Naive thymus-derived CD4-positive, alpha-beta T cell (primary cell): ENCODE measurements at places on chromosomes 12 and 14.

- DNase-seq = no peak
- no peaks in the 10 kb centered on the region for H3K36me3 ChIP-seq
- no peak overlapping the region for H3K4me3 ChIP-seq
- H3K27me3 ChIP-seq = no peaks in the 10 kb centered on the region
- no peak overlapping the region for H3K27ac ChIP-seq
- H3K4me1 ChIP-seq = no peaks in the 10 kb centered on the region
Observed at GRCh38 chr12:26361964-26362363, 166.6 kb downstream of the SSPN start.

- no peak overlapping the region for H3K4me3 ChIP-seq
- no peak for DNase-seq
- no peak overlapping the region for H3K27ac ChIP-seq
Observed at GRCh38 chr14:99073431-99073830, 198.6 kb downstream of the BCL11B start.

- H3K27ac ChIP-seq = no peak overlapping the region
- no peak overlapping the region for H3K4me3 ChIP-seq
- H3K27me3 ChIP-seq = no peaks in the 10 kb centered on the region
- DNase-seq = no peak
Observed at GRCh38 chr14:101235335-101236103, 325.8 kb upstream of the DIO3 start.

- H3K27me3 ChIP-seq = no peaks in the 10 kb centered on the region
- H3K4me3 ChIP-seq = no peak overlapping the region
- H3K36me3 ChIP-seq = no peaks in the 10 kb centered on the region
- no peak overlapping the region for H3K27ac ChIP-seq
Observed at GRCh38 chr12:90741611-90742010, 213.4 kb downstream of the CCER1 start.

DNA sequence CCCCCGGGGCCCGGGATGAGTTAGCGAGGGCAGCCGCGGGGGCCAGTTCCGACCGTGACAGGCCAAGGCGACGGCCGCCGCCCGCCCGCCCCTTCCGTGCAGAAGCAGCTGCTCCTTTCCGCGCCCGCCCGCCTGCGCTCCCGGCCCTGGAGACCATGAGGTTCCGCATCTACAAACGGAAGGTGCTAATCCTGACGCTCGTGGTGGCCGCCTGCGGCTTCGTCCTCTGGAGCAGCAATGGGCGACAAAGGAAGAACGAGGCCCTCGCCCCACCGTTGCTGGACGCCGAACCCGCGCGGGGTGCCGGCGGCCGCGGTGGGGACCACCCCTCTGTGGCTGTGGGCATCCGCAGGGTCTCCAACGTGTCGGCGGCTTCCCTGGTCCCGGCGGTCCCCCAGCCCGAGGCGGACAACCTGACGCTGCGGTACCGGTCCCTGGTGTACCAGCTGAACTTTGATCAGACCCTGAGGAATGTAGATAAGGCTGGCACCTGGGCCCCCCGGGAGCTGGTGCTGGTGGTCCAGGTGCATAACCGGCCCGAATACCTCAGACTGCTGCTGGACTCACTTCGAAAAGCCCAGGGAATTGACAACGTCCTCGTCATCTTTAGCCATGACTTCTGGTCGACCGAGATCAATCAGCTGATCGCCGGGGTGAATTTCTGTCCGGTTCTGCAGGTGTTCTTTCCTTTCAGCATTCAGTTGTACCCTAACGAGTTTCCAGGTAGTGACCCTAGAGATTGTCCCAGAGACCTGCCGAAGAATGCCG, 699 bp downstream of the MGAT2 start:
- peak overlapping the region; percentile 97 for H3K27ac ChIP-seq
- H3K27me3 ChIP-seq = no peaks in the 10 kb centered on the region
- H3K4me1 ChIP-seq = peaks cover 42% of the 10 kb centered on the region
- H3K4me3 ChIP-seq = peak overlapping the region; percentile 98
- no peak for DNase-seq

- H3K4me3 ChIP-seq = no peak overlapping the region
- H3K4me1 ChIP-seq = peaks cover 17% of the 10 kb centered on the region
- no peaks in the 10 kb centered on the region for H3K36me3 ChIP-seq
- no peak overlapping the region for H3K27ac ChIP-seq
Observed at GRCh38 chr12:108295641-108296040, 43.5 kb downstream of the CMKLR1 start.

- no peak overlapping the region for H3K4me3 ChIP-seq
- no peaks in the 10 kb centered on the region for H3K27me3 ChIP-seq
- DNase-seq = no peak
- no peaks in the 10 kb centered on the region for H3K36me3 ChIP-seq
Observed at GRCh38 chr12:93164103-93164880, 213.4 kb upstream of the NUDT4 start.

DNA sequence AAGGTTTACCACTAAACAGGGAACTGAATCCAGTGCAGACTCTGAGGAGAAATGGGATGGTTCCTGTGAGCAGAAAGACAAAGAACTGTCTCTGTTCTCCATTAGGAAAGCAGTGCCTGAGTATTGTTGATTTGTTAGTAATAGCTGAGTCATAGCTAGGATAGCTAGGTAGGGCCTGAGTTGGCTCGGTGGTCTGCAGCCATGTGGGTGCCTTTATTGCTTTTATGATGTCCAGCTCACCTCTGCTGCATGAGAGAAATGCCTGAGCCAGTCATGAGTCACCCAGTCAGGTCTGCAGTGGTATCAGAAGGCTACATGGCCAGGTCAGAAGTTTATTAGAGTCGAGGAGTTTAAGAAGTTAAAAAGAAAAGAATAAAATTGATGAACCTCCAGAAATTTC, 24.2 kb downstream of the TRHDE start:
- no peak overlapping the region for H3K4me3 ChIP-seq
- no peak overlapping the region for H3K27ac ChIP-seq
- H3K4me1 ChIP-seq = no peaks in the 10 kb centered on the region
- no peaks in the 10 kb centered on the region for H3K36me3 ChIP-seq
- no peak for DNase-seq
- no peaks in the 10 kb centered on the region for H3K27me3 ChIP-seq

- no peak overlapping the region for H3K4me3 ChIP-seq
- no peaks in the 10 kb centered on the region for H3K36me3 ChIP-seq
- DNase-seq = no peak
- no peaks in the 10 kb centered on the region for H3K27me3 ChIP-seq
- no peaks in the 10 kb centered on the region for H3K4me1 ChIP-seq
- H3K27ac ChIP-seq = no peak overlapping the region
Observed at GRCh38 chr12:123903301-123904065, 69.1 kb downstream of the CCDC92 start.

- H3K36me3 ChIP-seq = no peaks in the 10 kb centered on the region
- peak; percentile 79 for DNase-seq
- H3K27ac ChIP-seq = peak within 1 kb of the TSS; percentile 97
- peak within 1 kb of the TSS; percentile 79 for H3K4me3 ChIP-seq
Observed at GRCh38 chr12:111405859-111406473, at the start of gene SH2B3. SH2B3 (plus strand) TSS chr12:111405923; CDS start chr12:111418146, 12,223 bp downstream.
